GM20000 (cell line): ENCODE measurements at places on chromosomes 2 and 18.

DNA sequence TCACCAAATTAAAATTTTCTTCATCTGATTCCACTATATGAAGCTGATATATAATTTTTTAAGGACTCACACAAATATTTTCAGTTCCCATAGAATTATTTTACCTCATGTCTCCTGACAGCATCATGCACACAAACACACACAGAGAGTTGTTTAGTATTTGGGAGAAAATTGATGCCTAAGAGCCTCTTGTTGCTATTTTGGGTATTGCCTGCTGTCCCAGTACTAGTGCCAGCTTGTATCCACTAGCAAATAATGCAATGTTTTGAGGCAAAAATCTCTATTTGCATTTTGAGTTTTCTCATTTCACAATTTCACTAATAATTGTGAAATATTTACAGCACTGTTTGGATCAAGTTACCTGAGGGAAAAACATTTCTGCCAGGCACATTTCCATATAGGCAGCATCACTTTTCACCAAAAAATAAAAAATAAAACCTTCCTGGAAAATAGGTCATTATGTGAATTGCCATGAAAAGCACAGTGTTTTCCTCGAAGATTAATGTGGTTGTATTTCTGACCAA, 328.2 kb downstream of the KCNJ3 start:
- no peak for DNase-seq

DNA sequence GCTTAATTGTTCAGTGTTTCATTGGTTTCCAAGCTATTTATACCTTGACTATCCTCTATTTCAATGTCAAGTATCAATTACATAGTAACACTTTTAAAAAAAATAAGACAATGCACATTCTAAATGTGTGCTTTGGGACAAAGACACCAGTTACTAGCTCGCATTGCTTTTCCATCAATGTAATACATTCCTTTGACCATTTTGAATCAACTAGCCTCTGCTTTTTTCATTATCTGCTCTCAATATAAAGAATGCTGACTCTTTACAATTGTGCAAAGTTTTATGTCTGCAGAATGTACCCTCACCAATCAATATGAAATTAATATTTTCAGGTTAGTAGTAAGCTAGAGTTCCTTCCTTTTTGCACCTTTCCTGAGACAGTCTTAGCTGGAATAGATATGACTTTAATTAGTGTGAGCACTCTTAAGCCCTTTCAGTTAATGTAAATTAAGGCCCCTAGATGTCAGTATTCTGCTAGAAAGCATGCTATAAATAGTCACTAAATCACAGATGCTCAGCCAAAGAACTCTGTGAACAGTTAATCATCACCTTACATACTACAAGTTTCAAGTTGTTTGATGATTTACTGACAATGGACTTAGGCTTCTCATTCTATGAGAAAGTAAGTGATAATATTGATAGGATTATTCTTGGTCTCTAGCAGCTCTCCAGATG, 413.6 kb downstream of the PTH2R start:
- no peak for DNase-seq

DNA sequence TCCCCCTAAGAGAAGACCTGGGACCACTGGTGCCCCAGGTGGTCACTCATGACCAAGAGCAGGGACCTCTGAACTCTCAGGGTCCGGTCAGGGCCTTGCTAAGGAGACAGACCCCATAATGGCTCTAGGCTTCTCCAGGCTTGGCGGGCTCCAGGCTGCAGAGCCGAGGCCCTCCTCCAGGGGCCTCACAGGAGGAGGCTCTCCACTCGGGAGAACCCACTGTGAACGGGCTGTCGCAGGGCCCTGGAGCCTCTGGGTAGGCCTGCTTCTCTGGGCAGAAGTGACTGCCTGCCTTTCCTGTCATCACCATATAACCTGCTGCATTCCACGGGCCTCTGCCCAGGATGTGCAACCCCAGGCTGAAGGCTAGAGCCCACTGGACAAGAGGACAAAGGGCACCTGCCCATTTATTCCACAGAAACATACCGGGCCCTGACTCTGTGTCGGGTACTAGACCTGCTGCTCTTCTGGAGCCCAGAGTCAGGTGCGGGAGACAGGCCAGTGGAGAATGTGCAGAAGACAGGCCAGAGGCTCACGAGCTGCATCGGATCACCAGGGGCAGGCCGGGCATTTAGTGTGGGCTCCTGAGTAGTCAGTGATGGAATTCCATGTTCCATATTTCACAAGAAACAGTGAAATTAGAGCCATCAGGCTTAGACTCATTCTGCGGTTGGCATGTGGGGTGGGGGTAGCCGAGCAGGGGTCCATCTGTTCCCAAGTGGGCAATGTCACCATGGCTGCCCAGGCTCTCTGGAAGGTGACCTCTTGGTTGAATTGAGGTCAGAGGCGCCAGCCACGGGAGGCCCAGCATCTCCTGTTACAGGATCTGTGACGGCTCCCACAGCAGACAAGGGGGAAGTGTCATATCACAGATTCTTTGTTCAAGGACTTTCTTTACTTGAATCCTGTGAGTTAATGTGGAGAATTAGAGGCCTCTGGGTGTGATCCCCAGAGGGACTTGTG, 220.8 kb downstream of the SH3RF3 start:
- no peak for DNase-seq

GRCh38 chr2:55627915-55628314, 10.5 kb upstream of the PPP4R3B start:
- no peak for DNase-seq

GRCh38 chr2:62340994-62341484, 145.1 kb downstream of the B3GNT2 start:
- DNase-seq: no peak

DNA sequence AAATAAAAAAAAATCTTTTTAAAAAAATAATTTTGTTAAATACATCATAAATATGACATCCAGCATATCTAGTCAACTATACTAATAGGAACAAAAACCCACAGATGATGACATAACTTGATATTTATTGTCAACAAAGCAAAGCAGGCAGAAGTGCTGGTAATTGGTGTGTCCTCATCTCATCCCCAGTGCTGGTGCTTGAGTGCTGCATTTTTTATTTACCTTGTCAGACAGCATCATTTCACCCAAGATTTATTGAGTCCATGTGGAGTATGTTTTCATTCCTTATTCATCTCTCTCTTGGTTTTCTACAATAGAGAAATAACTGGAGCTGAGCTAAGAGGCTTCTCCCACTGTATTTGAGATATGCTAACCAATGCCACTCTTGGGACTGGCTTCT, 191.6 kb upstream of the SLC14A2 start:
- no peak for DNase-seq

GRCh38 chr2:217218269-217219163, 358.7 kb upstream of the TNP1 start:
- peak; percentile 44 for DNase-seq

DNA sequence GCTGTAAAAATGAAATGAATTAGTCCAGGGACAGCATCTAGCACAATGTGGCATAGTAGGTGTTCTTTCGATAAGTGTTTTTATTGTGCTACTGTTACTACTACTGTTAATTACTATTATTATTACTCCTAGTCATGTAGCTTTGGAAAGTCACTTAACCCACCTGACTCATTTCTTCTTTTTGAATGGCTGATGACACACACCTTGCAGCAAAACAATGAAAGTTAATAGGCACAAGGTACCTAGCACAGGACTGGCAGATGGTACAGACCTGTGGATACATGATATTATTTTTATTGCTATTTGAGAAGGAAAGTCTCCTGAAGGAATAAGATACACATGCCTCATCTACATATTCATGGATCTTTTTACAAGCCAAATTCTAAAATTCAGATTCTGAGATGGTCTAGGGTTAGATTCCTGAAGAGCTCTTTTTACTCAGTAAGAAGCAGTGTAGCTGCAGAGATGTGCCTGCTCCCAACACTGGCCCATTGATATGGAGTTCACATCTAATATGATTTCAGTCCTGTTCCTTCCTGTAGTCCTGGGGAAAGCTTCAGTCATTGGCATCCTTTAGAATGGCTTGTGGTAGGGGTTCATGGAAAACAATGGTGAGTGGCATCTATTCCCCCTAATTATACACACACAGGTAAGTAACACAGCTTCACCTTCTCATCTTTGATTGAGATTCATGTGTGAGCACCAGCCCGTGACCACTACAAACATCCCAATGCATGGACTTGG, 7.9 kb upstream of the ERMN start:
- no peak for DNase-seq

DNA sequence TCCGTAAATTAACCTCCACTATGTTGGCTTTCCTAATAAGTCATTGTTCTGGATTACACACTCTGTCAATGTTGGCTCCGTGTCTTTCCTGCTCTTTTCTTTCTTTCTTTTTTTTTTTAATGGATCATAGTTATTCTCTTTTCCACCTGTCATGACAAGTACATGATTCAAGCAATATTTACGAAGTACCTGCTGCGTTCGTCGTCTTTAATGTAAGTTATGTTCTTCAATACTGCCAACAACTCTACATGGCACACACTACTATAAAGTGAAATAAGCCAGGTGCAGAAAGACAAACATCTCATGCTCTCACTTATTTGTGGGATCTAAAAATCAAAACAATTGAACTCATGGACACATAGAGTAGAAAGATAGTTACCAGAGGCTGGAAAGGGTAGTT, 239.1 kb downstream of the SCG2 start:
- DNase-seq: no peak

DNA sequence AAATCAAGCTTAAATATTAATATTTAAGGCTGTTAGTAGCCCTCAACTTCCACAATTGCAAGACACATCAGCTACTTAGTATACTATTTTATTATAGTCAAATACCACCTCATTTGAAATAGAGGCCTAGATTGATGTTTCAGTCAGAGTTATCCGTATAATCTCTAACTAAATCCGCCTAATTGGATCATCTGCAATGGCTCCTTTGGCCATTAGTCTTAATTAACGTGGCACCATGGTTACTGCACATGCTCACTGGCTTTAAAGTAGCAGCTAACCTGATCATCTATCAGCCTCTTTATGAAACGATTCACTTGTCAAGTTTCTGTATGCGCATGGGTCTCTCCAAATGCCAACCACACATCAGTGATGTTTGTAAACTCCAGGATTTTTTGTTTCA, 112.3 kb downstream of the COLEC12 start:
- no peak for DNase-seq

GRCh38 chr18:50653402-50654093, 93.7 kb downstream of the MAPK4 start:
- DNase-seq: no peak
